NCI-H1105 treated with DMSO at 0.1 percent for 48 hours (cell line): ENCODE measurements at places on chromosomes 5 and 9.

- DNase-seq = peak; percentile 2
Measured at GRCh38 chr5:15598294-15598902, 98.4 kb downstream of the FBXL7 start.

- DNase-seq = no peak
Measured at GRCh38 chr9:72477930-72478518, 43.4 kb upstream of the TMC1 start.

GRCh38 chr5:170694911-170695310 lies 88.6 kb upstream of the GABRP start:
- DNase-seq = no peak

DNA sequence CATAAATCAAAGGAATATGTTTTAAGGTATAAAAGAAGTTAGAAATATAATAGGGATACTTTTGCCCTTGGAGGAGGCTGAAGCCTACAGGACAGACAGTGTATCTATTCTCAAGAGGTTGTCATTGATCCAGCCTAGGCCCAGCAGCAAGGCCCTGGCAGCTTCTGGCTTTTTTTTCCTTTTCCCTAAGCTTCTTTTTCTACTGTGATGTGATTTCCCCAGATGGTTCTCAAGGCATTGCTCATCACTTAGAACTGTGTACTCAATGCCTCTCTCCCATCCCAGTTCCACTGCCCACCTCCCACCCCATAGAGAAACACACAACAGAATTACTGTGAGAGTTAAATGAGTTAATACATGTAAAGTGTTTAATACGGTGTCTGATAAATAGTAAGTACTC lies 88.6 kb downstream of the SLC44A1 start:
- DNase-seq = no peak

GRCh38 chr9:16680541-16680940 lies 189.9 kb downstream of the BNC2 start:
- DNase-seq = no peak

DNA sequence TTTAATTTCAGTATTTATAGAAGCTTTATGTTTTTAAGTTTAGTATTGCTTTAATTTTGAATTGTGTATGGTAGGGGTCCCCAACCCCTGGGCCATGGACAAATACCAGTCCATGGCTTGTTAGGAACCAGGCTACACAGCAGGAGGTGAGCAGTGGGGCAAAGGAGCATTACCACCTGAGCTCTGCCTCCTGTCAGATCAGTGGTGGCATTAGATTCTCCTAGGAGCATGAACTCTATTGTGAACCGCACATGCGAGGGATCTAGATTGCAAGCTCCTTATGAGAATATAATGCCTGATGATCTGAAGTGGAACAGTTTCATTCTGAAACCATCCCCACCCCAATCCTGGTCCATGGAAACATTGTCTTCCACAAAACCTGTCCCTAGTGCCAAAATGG lies 1.9 kb downstream of the C5 start:
- no peak for DNase-seq

- DNase-seq = no peak
Measured at GRCh38 chr5:83715236-83716065, 5.2 kb downstream of the HAPLN1 start.

GRCh38 chr5:147670815-147671214 lies 111.7 kb downstream of the JAKMIP2 start:
- DNase-seq = no peak

GRCh38 chr5:98301547-98301946 lies 471.9 kb upstream of the RGMB start:
- DNase-seq = no peak

DNA sequence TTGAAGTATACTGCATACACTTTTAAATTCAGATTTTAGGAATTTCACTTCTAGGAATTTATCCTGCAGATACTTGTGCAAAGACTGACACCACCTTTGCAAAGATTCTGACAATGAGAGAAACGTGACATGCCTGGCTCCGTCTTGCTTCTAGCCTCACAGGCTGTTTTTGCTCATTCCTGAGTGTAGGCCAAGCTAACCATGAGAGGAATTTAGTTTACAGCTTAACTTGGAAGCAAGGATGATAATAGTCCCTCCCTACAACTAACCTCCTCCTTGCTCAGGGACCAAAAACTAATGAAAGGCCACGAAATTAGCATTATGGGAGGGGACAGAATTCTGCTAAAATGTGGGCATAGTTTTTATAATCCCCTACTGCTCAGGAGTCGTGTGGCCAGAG lies 31.1 kb downstream of the C5orf22 start:
- DNase-seq = no peak

DNA sequence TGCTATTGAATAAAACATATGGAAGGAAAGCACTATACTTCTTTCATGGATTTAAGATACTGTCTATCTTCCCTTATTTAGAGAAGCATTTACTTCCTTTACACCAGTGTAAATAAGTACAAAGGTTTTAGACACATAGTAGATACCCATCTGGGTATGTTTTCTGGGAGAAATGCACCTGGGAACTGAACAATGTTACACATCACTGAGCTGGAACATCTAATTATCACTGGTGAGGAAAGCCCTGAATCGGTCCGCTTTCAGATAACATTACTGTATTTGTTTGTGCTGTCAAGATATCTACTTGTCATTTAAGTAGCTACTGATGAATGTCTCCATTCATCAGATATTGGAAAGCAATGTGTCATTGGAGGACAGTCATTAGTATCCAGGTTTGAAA lies 964.7 kb upstream of the PTPRD start:
- DNase-seq = peak; percentile 38

DNA sequence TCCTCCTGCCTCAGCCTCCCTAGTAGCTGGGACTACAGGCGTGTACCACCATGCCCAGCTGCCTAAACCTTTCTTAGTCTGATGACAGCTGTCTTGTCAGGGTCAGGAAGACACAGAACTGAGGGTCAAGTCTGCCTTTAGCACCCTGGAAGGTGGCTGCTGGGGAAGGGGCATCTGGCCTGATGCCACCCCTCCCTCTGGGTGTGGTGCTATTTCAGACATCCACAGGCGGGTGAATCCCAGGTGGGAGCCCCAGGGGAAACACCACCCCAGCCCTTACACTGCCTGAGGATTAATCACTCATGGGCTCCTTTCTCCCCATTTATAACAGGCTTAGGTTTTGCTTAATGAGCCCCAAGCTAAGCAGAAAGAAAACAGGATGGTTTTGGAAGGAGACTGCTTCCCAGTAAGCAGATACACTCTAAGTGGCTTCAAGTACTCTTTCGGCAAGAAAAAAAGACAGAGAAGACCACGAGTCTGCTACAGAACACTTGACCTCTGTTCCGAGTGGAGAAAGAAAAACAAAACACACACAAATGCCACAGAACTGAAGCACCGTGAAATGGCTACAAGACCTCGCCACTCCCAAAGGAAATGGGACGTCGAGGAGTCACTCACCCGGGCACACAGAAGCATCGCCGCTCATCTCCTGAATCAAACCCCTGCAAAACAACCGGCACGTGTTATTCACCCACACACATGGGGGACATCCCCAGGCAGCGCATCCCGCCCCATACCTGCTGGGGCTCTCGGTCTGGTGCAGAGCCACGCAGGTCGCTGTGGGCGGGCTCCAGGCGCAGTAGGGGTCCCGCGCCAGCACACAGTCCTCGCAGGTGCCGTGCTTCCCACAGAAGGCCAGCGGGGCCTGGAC lies 62.4 kb downstream of the SECISBP2 start:
- no peak for DNase-seq

DNA sequence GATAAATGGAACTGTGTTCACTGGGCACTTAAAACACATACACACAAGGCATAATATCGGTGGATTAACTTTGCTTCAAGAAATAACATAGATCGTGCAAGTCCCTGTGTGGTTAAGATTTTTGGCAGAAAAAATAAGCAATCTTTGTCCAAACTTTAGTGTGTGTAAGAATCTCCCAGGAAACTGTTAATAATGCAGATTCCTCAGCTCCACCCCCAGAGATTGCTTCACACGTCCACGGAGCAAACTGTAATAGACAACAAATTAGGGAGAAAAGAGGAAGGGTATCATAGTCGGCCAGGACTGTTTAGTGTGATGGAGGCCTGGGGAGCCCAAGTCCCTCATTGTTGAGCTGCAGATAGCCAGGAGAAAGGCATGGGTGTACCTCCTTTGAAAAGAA lies 84.8 kb downstream of the PJA2 start:
- DNase-seq = no peak

DNA sequence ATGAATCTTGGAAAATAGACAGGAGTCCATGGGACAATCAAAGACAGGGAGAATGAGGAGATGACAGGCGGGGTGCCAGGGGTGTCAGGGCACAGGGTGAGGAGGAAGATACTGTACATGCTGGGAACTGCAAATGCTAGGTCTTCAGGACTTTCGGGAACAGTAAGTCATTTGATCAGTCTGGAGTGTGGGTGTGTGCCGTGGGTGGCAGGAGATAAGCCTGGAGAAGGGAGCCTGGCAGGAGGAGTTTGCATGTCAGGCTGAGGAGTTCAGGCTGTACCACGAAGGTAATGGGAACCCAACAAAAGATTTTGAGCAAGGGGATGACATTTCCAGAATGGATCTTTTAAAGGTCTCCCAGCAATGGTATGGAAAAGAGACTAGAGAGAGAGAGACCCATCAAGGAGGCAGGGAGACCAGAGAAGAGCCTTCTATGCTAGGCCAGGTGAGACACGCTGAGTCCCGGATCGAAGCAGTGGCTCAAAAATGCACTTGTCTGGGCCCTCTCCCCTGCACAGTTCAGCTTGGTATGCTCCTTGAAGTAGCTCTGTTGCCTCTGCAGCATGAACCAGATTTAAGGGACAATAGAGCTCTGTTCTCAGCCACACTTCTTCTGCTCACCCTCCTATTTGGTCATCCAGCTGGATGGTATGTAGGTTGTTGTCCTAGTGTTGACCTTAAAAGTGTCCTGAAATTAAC lies 77.0 kb upstream of the FER start:
- DNase-seq = no peak

DNA sequence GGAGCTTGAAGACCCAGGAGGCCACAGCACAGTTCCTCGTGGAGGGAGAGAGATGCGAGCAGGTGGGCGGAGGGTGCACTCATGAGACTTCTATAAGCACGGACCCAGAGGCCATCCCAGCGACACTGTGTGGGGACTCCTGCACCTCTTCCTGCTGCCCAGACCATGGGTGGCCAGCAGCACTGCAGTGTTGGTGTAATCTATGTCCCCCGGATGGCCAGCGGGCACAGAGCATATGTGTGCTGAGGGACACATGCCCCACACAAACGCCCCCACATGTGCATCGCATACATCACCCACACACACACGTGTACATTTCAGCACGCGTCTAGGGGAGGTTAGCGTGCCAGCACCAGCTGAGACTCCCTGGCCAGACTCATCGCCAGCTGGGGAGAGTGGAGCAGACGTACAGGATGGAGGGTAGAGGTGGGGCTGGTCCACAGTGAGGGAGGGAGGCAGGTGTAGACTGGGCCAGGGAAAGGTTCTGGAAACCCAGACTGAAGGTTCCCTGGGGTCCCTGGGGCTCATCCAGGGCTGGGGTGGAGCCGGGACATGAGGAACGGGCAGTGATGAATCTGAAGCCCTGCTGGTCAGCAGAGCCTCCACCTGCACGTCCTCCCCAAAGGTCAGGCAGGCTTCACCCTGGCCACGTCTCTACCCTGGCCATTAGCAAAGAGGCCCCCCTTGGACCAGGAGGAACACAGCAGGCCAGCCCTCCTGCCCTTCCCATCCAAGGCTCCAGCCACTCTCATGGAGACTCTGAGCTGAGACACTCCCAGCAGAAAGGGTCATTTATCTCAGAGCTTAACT lies 27.6 kb downstream of the ADAMTS2 start:
- DNase-seq = no peak

- DNase-seq = peak; percentile 55
Measured at GRCh38 chr9:3525096-3525835, 535 bp downstream of the RFX3 start.

- DNase-seq = no peak
Measured at GRCh38 chr5:15260356-15261268, 239.4 kb upstream of the FBXL7 start.

GRCh38 chr9:92965061-92965758 lies 17.9 kb downstream of the FGD3 start:
- no peak for DNase-seq

GRCh38 chr9:126397056-126397455 lies 70.4 kb downstream of the MVB12B start:
- no peak for DNase-seq

DNA sequence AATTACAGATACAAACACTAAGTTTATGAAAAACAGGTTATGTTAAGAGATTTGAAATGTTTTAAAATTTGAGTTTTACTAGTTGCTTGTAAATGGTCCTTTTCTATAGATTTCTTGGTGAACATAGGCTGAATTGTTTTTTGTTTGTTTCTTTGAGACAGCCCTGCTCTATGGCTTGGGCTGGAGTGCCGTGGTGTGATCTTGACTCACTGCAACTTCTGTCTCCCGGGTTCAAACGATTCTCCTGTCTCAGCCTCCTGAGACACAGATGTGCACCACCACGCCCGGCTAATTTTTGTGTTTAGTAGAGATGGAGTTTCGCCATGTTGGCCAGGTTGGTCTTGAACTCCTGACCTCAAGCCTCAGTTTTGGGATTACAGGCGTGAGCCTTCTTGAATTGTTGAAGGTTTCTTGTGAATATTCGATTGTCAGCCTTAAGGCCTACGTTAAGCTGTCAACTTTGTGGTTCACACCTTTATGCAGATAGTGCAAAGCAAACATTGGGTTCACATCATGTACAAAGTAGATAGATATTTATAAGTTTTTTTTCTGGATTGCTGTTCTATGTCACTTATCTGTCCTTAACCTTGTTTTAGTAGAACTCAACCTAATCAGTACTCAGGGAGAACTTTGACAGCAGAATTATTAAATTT lies 26.2 kb downstream of the UHRF2 start:
- no peak for DNase-seq

- no peak for DNase-seq
Measured at GRCh38 chr9:109387206-109387605, 66.3 kb upstream of the EPB41L4B start.

GRCh38 chr9:37988041-37988440 lies 81.0 kb downstream of the SHB start:
- peak; percentile 83 for DNase-seq

DNA sequence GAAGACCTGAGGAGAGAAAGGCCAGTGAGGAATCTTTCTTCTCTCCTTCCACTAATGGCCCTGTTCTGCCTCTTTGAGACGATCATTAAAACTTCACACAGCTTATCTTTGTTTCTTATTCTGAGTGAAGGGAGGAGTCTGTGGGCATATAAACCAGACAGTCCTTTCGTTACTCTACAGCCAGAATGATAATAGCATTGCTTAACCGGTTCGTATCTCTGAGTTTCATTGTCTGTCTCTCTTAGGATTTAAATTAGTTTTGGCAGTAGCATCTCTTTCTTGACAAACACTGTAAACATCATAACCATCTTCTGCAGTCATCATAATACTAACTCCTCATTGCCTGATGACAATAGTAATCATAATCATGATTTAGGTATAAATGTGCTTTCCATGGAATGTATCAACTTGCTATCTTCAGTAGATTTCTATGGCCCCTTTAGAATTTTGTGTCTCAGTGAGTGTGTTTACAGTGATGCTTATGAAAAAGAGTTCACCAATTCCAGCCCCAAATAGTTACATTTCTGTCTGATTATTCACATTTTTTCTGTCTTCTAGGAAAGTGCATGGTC lies 618.8 kb upstream of the KLF4 start:
- no peak for DNase-seq
